ENCODE measurements at places on chromosomes 12 and 14. TPM values are rescaled to one million over a fixed set of nuclear protein-coding genes. Genes with fewer than 3 reads are reported as not detected.

Gene SMOC1
- 5.9 TPM for total RNA-seq

Gene LALBA
- total RNA-seq, result not detected

Gene COX8C
- total RNA-seq, result not detected

DNA sequence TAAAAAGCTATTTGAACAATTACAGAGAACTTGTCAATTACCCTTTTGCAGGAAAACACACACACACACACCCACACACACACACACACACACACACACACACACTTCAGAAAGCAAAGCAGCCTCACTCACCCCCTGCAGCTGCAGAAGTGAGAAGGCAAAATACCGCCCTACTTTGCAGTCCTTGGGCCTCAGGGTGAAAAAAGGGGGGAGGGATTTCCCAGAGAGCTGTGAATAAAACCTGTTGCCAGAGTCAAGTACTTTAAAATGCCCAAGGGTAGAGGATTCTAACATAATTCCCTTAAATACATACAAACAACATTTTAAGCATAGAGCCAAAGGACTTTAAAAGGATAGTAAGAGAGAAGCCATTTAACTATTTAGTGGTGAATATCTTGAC lies 285.9 kb downstream of the MDGA2 start:
- no peak for DNase-seq

DNA sequence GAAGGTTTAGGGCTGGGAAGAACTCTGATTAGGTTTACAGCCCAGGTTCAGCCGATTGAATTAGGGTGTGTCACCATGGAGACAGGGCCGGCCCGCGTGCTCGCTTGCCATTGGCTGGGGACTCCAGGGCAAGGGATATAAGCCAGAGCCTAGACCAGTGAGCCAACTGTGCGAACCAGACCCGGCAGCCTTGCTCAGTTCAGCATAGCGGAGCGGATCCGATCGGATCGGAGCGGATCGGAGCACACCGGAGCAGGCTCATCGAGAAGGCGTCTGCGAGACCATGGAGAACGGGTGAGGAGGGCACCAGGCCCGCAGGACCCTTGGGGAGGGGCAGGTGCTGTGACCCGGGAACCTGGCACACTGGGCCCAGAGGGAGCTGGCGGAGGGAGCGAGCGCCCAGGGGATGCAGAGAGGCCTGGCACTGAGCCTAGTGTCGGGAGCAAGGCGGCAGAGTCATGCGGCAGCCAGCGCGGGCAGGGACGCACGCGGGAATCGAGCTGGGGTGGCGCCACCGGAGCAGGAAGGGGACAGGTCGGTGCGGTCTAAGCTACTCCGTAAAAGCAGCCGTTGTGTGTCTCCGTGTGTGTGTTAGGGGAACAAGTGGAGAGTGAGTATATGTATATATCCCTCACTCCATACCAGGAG lies at the start of gene PNP:
TSS of gene PNP (plus strand) at position 165 of the 648 bp plus-strand sequence. CDS start at position 284, 119 bp downstream.
- DNase-seq, result peak; percentile 73

DNA sequence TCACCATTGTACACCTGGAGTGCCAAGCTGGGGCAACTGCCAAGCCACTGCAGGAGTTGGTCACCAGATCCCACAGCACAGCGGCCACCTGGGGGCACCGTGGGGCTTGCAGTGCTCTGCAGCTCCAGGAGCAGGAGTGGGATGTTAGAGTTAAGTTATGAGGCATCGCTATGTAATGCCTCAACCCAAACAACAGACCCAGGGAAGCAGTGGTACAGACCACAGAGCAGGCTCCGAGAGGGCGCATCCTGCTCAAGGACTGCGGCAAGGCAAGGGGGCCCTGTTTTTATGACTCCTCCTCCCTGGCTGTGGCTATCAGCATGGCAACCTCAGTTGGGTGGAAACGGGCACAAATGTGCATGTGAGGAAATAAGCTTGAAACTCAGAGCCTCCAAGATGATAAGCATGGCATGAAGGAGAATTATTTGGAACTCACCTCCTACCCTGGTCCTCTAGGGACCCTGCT lies 63.1 kb downstream of the ARL6IP4 start:
- peak; percentile 15 for DNase-seq

DNA sequence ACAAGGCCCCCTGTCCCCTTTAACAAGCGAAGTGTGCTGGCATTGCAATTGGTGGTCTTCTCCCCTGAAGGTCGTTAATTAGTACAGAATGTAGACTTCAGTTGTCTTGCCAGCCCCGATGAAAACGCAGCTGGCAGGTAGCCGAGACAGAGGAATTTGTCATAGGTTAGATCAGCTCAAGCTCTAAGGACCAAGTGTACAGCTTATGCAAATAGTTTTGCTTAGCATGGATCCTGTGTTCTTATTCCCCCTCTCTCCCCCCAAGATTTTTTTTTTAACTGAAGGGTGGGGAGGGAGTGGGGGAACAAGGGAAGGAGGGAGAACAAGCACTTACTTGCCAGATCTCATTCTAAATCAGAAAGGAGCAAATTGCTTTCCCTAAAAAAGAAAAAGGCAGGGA lies 58.6 kb upstream of the PARP11 start:
- DNase-seq, result peak; percentile 42

DNA sequence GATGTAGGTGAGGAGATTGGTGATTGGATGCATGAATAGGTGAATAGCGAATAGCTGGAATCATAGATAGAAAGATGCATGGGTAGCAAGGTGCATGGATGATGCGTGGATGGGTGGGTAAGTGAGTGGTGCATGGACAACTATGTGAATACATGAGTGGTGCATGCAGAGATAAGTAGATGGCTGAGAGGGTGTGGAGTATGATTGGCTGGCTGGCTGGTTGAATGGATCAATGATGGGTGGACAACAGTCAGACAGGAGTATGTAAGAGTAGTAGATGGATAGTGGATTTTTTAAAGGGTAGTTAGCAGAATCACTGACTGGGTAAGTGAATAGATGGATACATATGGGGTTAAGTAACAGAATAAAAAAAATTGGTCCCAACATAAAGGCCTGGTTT lies 33.9 kb downstream of the SERPINA3 start:
- DNase-seq, result no peak

DNA sequence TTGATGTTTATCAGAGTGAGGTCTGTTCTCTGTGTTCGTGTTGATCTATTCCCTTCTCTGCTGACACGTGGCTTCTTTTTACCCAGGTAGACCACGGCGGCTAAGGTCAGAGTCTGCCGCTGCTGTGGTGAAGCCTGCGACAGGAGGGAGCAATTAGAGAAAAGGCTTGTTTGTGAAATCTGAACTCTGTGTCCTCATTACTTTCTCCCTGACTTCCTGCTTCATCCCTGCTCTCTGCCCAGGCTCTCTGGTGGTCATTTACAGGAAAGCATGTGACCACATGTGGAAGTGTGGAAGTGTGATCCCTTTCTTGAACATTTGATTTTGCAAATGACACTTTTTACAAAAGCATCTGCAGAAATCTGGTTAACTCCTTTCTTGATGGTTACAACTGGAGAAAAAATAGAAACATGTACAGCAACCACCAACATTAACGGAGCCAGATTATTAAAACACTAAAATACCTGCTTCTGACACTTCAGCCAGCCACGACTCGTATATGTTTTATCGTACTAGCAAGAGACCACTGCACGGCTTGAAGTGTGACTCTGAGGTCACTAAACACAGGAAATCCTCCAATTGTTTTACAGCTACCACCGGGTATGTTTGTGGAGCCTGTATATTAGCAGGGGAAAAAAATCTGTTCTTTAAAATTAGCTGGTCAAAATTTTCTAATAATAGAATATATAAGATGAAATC lies 388.6 kb upstream of the TMPO start:
- peak; percentile 4 for DNase-seq

GRCh38 chr12:26011099-26011498 lies 52.6 kb downstream of the RASSF8 start:
- peak; percentile 36 for DNase-seq

DNA sequence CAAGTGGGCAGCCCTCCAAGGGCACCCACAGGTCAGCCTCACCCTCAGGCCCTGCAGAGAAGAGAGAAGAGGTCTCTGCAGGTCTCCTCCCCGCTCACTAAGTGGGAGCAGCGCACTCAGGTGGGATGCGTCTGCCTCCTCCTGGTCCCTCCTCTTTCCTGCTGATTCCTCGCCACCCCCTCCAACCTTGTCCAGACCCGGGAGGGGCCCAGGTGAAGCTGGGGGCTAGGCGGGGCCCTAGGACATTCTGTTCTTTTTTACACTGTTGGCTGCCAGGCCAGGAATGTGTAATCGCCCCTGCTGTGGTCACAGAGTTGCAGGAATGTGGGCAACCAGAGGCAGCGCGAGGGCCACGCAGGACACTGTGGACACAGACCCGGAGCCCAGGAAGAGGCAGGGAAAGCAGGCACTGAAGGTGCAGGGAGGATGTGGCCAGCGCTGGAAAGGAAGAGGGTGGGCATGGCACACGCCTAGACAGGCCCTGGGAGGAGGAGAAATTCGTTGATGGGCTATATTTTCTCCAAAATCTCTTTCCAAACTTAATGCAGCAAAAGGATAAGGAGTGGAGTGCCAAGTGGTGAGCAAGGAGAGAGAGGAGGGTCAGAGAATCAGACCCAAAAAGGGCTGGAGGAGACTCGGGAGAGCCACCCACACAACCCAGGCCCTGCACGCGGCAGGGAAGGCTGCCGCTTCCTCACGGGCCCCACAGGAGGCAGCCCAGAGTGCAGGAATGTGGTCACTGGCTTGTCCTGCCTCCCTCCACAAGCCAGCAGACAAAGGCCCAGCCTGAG lies 911 bp upstream of the SCNN1A start:
- no peak for DNase-seq

- DNase-seq, result no peak
Measured at GRCh38 chr12:109582636-109583035, 9.0 kb downstream of the MVK start.

GRCh38 chr12:122517877-122518276 lies 8.9 kb downstream of the RSRC2 start:
- DNase-seq, result no peak

DNA sequence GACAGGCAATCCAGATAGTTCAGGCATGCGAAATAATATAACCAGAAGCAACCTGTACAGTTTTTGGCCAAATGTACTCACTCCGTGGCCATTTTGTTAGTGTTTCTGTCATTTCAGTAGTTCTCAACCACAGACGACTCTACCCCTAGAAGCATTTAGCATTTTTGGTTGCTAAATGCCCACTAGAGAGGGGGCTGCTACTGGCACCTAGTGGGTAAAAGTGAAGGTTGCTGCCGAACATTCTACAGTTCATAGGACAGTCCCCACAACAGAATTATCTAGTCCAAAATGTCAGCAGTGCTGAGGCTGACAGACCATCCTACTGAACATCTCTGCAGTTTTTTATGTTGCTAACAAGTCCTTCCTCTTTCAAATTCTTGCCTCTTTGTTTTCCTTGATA lies 107.4 kb downstream of the TSHR start:
- DNase-seq, result no peak

DNA sequence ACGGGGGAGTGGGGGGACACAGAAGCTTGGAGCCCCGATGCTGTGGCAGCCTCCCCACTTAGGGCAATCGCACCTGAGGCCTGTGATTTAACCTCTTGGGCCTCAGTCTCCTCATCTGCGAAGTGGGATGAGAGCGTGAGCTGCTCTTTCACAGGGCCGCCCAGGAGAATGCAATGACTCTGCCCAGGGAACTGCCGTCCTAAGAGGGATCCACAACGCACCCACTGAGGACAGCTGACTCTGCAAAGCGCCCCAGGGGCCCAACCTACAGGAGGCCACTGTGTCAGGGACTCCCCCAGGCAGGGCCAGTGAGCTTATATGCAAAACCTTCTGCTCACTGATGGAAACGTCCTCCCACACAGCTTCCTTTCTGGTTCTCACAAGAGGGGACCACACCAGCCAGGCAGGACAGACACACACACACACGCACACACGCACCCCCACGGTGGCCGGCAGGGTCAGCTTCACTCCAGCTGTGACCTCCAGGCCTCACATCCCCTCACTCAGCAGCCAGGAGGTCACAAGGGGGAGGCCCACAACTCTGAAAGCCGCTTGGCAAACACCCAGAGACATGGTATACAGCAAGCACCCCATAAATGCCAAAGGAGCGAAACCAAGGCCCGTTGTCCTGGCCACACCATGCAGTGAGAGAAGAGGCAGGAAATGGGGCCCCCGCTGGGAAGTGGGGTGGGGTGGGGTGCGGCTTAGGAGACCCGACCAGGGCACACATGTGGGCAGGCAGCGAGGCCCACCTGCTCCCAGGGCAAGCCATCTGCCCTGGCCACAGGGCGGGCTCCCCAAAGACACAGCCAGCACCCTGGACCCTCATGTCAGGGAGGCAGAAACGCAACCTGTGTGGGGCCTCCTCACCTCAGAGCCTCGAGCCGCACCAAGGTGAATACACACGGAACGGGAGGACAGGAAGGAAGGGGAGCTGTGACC lies 73.3 kb downstream of the NCOR2 start:
- no peak for DNase-seq

- no peak for DNase-seq
Measured at GRCh38 chr12:9648701-9649531, 20.6 kb upstream of the CLEC2D start.

DNA sequence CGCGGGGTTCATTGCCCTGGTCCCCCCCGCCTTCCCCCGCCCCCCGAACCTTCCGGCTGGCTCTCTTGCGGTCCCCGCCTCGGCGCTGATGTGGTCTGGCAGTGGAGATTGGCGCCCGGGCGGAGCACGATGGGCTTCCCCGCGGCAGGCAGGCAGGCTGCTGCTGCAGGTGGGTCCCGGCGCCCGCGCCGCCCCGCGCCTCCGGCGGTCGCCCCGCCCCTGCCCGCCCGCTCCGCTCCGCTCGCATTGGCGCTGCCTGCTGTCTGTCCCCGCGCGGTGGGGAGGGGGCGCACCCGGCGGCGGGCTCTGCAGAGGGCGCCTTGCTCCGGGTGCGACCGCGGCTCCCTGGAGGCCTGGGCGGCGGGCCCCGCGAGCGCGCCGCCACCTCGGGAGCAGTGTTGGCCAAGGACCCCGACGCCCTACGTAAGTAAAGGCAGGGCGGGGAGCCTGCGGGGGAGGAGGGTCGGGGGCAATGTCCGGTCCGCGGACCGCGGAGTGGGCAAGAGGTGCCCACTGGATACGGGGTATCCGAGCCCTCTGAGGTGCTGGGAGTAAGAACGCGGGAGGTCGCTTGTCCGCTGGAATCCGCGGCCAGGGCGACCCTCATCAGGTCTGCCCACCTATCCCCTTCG lies at the start of gene AKAP5:
TSS of gene AKAP5 (plus strand) at position 309 of the 632 bp plus-strand sequence. CDS start 2,896 bp downstream, outside the sequence.
- no peak for DNase-seq

GRCh38 chr14:75395862-75396261 lies 32.0 kb upstream of the JDP2 start:
- no peak for DNase-seq

- no peak for DNase-seq
Measured at GRCh38 chr12:52223406-52224039, 9.5 kb upstream of the KRT7 start.

DNA sequence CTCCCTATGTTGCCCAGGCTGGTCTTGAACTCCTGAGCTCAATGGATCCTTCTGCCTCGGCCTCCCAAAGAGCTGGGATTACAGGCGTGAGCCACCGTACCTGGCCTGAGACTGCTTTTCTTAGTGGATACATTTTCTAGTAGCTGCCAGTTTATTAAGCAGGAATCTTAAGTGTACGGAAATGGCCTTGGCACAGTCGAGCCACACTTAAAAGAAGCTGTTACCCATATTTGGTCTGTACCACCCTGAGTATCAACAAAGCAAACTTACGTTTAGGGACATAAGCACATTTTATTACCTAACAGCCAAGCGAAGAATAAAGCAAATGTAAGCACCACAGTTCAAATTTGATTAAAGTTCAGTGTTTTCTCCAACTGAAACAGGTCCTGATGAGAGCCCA lies 50.7 kb upstream of the NR2C1 start:
- no peak for DNase-seq

GRCh38 chr12:82461836-82462235 lies 103.5 kb downstream of the METTL25 start:
- no peak for DNase-seq

All from skin of body (tissue), 3 donors.